Anterior cingulate cortex (tissue), 58 donors: ENCODE measurements at places on chromosomes 2 and 18.

DNA sequence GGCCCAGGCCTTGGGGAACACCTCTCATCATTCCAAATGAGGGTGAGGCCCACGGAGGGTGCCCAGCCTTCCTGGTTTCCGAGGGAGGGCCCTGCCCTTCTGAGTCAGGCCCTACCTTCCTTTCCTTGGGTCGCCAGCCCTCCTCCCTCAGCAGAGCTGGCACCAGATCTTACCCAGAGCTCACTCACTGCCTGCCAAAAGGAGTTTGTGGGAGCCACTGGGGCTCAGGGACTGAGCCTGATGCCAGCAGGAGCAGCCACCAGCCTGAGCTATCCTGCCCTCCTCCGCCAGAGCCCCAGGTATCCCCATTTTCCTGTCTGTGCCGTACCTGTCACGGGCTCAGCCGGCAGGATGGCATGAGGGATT is 64.1 kb downstream of the NRP2 start:
- no peak for DNase-seq

- no peak for DNase-seq
Measured at GRCh38 chr18:13163167-13163927, 55.2 kb upstream of the LDLRAD4 start.

GRCh38 chr2:65386344-65386743 is 46.1 kb downstream of the SPRED2 start:
- DNase-seq = no peak

- no peak for DNase-seq
Measured at GRCh38 chr2:121334581-121335293, 49.7 kb upstream of the TFCP2L1 start.

DNA sequence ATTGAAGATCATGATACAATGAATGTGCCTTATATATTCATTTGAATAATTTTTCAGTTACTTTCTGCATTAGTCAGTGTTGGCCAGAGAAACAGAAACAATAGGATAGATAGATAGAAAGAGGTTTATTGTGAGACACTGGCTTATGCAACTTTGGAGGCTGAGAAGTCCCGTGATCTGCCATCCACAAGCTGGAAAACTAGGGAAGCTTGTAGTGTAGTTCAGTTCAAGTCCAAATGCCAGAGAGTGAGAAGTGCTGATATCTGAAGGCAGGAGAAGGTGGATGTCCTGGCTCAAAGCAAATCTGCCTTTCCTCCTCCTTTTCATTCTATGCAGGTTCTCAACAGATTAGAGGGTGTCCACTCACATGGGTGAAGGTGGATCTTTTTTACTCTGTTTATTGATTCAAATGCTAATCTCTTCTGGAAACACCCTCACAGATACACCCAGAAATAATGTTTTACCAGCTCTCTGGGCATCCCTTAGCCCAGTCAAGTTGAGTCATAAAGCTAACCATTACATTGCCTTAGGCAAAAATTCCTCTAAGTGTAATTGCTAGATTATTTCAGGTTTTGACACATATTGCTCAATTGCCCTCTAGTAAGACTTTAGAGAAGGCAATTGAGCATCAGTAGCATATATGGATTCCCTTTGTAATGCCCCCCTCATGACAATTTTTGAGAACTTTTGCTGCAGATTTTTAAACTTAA is 341.4 kb downstream of the LPIN1 start:
- no peak for DNase-seq

DNA sequence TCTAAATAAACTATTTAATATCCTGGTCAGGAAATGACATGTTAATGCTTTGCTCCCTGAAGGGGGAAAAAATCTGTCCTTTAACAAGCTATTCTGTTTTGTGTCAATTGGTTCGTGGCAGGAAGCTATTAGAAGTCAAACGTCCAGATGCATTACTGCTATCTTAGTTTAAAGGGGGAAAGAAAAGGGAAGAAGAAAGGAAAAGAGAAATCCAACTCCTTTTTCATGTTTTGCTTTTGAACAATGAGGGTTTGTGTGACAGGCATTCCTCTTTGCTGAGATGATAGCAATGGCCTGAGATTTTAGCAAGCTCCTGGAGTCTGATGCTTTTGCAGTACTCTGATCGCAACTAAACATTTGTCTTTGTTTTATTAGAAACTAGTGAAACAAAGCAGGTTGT is 24.6 kb downstream of the TRIB2 start:
- no peak for DNase-seq
